Mucosa of gallbladder (tissue), 1 donor: ENCODE measurements at places on chromosomes 2 and 18. TPM values are rescaled to one million over a fixed set of nuclear protein-coding genes. Genes with fewer than 3 reads are reported as not detected.

Gene KCNIP3
- 24.3 TPM for total RNA-seq

GRCh38 chr2:149561309-149561926 is 26.2 kb downstream of the MMADHC start:
- DNase-seq: peak; percentile 42

DNA sequence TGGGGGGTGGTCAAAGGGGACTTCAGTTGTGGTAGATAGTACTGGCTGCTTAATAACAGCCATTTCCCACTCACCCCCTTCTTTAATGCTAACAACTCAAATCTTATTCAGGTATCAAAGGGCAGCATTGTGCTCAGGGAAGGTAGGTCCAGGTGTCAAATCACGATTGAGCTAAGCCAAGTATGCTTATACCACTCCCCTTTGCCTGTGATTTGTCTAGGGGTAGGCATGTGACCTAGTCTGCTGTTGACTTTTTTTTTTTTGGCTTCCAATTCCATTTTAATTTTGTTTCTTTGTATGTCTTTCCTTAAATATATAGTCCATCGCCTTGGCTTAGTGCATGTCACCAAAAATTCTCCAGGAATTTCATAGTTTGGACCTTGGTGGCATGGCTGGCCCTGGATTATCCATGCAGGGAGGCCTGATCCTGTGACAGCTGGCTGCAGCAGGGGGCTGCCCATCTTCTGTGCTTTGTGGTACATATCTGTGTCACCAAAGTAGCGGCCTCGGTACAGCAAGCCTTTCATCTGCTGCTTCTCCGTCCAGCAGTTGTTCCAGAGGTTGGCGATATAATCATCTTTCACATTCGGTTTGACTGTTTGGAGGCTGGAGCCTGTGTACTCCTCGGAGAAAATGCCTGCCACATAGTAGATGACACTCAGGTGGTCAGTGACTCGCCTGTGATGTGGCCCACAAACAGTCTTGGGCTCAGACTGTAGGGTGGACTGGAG is 68.1 kb upstream of the SPRED2 start:
- DNase-seq: no peak

Gene CYTIP
- 10.7 TPM for total RNA-seq

DNA sequence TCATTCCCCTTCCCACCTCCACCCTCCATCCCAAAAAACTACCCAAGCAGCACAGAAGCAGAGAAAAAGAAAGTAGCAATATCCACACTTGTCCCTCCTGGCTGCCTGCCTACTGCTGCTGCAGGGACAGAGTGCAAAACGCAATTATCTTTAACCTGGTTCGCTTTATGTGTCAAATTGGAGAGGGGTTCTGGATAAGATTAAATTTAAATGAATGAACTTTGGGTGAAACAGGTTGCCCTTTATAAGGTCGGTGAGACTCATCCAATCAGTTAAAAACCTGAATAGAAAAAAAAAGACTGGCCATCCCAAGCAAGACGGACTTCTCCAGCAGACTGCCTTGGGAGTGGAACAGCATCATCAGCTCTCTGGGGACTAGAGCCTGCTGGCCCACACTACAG is 62.6 kb downstream of the ANKRD44 start:
- no peak for DNase-seq

DNA sequence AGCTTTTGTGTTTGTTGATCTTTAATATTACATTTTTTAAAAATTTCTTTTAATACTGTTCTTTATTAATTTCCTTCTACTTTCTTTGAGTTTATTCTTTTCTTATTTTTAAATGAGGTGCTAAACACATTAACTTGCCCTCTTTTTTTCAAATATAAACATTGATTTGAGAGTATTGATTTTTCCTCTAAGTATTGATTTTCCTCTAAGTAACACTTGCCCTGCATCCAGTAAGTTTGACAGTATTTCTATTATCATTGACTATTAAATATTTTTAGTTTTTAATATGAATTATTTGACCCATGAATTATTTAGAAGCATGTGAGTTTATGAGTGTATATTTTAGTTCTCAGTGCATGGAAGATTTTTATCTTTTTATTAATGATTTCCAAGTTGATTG is 337.0 kb upstream of the RAB12 start:
- no peak for DNase-seq

- DNase-seq: no peak
These were observed 1026.2 kb upstream of the ZEB2 start for GRCh38 chr2:145546091-145546490.

Gene ITPRIPL1
- total RNA-seq: 1.5 TPM

Gene SFT2D3
- 7.2 TPM for total RNA-seq

- no peak for DNase-seq
These were observed 2.8 kb upstream of the LCLAT1 start for GRCh38 chr2:30444273-30444672.

Gene TANC1
- 40.1 TPM for total RNA-seq

Gene COBLL1
- total RNA-seq: 52.9 TPM

GRCh38 chr2:55862673-55863390 is 60.8 kb downstream of the EFEMP1 start:
- no peak for DNase-seq

Gene SERPINB12
- not detected for total RNA-seq

Gene RNU2-63P
- not detected for total RNA-seq

Gene SUCLG1
- 83.3 TPM for total RNA-seq

GRCh38 chr2:68464651-68465050 is 2.4 kb downstream of the FBXO48 start:
- DNase-seq: no peak

Gene ASB18
- not detected for total RNA-seq

DNA sequence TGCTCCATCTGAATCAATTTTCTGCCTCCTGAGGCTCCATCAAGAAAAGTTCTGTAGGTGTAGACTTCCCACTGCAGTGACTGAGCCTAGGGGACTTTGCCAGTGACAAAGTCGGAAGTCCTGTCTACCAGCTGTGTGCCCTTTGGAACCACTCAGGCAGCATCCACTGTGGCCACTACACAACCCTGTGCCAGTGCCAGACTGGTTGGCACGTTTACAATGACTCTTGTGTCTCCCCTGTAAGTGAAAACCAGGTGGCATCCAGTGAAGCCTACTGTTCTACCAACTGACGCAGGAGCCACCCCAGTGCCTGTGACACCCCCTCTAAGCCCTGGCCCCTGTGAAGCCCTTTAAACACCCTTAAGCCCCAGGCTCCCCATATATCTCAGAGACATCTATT is 132.1 kb upstream of the SERPINE2 start:
- peak; percentile 58 for DNase-seq

DNA sequence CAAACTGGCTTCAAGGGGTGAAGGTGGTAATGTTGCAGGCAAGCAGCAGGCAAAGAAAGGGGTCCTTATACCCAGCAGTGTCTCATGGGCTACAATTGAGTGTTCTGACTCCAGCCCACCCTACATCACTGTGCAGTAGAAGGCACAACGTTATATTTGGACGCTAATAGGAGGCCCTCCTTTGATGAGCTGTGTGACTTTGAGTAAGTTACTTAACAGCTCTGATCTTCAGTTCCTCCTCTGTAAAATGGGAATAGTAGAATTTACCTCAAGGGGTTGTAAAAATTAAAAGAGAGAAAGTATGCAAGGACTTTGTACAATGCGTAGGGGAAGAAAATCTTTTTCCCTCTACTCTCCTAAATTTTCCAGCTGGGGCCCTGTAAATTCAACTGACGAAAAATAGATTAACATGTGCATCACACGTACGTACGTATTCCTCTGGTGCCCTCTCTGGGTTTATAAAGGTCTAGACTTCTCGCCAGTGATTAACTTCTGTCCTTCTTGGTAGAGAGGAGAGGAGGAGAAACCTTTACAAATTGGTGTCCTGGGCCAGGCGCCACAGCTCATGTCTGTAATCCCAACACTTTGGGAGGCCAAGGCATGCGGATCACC is 57.6 kb upstream of the REL start:
- no peak for DNase-seq

DNA sequence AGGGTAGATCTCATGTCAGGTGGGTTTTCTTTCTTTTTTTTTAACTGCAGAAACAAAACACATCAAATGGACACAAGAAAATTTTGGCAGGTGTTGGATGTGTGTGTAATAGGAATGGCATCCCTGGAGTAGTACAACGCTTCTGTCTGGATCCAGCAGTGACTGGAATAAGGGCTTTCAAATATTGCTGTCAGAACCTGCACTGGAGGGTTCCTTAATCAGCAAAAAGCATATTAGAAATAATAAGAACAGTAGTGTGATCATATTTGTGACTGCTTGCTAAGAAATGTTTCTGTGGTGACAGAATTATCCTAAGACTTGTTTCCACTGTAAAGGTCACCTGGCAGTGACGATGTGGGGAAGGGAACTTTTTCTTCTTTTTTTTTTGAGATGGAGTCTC is 30.8 kb downstream of the CREG2 start:
- no peak for DNase-seq

- DNase-seq: no peak
These were observed 127.7 kb downstream of the DNAH6 start for GRCh38 chr2:84643991-84644390.

- peak; percentile 52 for DNase-seq
These were observed 89.6 kb downstream of the UXS1 start for GRCh38 chr2:106104332-106105062.

- no peak for DNase-seq
These were observed at the start of gene MAB21L4 for GRCh38 chr2:240895656-240896388. Gene MAB21L4, minus strand, starts transcription at chr2:240896156. Its CDS starts 159 bp downstream, at chr2:240895997.

DNA sequence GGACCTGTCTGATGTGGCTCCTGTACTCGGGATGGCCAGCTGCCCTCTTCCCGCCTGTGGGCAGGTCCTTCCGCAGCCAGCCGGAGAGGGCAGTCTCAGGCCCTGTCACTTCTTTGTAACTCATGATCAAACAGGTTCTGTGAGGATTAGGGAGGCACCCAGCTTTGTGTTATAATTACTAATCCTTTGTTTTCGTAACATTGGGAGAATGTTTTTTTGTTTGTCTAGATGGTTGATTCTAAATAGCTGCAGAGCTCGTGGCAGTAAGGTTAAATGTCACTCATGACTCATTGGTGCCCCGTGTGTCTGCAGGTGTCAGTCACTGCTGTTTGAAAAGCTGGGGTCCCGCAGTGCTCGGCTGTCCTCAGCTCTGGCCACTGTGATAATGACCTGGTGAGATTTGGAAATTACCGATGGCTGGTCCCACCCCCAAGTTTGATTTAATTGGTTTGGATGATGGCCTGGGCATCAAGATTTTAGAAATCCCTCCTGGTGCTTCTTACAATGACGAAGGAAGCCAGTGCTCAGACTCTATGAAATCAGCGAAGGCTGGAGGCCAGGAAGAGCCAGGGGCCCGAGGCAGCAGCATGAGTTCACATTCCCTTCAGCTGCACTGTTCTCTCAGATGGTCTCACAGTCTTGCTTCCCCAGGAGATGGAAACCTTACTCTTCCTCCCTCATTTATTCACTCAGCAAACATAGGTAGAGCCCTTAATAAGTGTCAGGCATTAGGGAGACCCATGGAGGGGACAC is 172.8 kb downstream of the VAPA start:
- peak; percentile 52 for DNase-seq

GRCh38 chr2:85728883-85729824 is 24.6 kb upstream of the ATOH8 start:
- peak; percentile 86 for DNase-seq

- DNase-seq: no peak
These were observed 174.1 kb upstream of the ZFP36L2 start for GRCh38 chr2:43400508-43400907.

DNA sequence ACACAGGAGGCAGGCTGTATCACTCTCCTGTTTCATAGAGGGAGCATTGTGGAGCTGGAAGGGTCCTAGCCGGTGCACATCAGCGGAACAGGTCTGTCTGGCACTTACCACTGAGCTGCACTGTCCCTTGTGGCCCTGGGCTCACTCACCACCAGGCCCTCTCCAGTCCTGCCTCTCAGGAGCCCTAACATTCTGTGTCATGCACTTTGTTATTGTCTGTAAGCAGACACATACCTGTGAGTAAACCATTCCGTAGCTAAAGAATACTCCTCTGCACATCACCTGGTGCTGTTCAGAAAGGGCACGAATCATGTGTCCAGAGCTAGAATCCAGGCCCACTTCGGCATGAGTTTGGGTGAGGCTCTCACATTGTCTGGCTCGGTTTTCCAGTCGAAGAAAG is 93.6 kb downstream of the CRIM1 start:
- no peak for DNase-seq

Gene CRYBA2
- total RNA-seq: not detected

GRCh38 chr2:64295326-64296139 is 151.3 kb upstream of the PELI1 start:
- no peak for DNase-seq

DNA sequence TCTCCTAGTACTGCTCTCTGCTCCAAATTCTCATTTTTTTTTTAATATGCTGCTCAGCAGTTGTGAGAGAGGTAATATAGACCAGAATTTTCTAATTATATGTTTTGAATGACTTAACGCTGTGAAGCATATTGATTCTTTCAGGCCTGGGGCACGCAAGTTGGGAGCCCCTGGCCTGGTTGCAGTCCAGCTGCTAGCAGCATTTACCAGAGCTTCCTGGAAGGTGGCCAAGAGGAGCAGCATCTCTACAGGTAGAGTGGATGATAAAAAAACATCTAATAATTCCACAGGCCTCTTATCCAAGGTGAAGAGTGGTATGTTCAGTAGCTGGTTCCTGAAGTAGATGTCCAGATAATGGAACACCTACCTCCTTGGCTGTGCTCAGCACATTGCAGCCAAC is 7.3 kb upstream of the UGP2 start:
- DNase-seq: no peak

GRCh38 chr2:209619782-209620181 is 151.8 kb upstream of the UNC80 start:
- no peak for DNase-seq

Gene LRRTM4
- total RNA-seq: 0.23 TPM
